ENCODE measurements at places on chromosomes 2 and 18. TPM values are rescaled to one million over a fixed set of nuclear protein-coding genes. Genes with fewer than 3 reads are reported as not detected.

DNA sequence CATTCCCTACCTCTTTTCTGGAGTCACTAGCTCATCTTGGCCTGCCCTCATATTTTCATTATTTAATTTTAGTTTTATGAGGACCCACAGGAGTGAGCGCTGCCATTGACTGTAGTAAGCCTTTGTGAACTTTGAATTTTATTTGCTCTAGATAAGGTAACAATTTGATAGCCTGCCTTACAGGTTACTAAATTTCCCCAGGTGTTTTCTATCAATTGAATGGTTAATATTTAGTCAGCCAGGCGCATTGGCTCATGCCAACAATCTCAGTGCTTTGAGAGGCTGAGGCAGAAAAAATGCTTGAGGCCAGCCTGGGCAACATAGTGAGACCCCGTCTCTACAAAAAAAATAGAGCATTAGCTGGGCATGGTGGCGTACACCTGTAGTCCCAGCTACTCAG, 50.2 kb downstream of the DAW1 start:
- DNase-seq: no peak

- DNase-seq: no peak
Measured at GRCh38 chr2:141317986-141318385, 812.8 kb downstream of the LRP1B start.

GRCh38 chr2:43885132-43885632, 46.4 kb downstream of the ABCG8 start:
- no peak for DNase-seq

GRCh38 chr2:177573120-177573519, 180.5 kb downstream of the AGPS start:
- no peak for DNase-seq

GRCh38 chr2:25480561-25480960, 138.8 kb upstream of the DNMT3A start:
- DNase-seq: no peak

DNA sequence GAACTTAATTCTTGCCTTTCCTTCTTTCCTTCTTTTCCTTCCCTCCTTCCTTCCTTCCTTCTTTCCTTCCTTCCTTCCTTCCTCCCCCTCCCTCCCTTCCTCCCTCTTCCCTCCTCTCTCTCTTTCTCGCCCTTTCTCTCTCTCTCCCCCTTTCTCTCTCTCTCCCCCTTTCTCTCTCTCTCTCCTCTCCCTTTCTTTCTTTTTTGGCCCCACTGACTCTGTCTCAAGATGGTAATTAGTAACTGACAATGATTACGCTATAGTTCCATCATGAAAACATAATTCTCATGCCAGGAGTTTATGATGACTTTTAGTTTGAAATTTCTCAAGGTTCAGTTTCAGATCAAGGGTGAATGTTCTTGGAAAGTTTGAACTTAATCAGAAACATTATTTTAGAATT, 14.8 kb upstream of the CTLA4 start:
- no peak for DNase-seq

DNA sequence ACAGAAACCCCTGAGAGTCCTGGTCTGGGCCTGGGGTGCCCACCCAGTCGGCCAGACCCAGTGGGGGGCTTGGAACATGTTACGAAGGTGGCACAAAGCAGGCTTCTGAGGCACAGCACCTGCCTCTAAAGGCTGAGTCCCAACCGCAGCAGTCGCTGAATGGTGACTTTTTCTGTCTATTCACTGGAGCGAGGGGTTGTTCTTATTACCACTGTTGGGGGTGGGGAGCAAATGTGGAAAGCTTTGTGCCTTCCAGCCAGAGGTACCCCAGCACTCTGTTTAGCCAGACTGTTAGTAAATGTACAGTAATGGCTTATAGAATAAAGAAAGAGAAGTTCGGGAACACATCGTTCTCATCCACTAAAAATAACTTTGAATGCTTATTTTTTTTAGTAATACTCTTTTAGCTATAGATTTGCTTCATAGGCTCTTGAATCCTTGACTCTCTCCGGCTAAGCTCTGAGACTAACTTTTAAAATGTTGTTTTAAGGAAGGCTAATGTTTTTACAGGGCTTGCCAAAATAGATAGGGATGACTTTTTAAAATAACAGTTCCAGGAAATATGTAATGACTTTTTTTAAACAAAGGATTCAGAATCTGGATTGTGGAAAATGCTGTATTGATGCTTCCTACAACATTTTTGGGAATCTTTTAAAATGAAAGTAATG, 23.4 kb upstream of the PTPN2 start:
- no peak for DNase-seq

CRYGD gene
- not detected for total RNA-seq

PAIP2B gene
- total RNA-seq: 12.5 TPM

NDUFS1 gene
- total RNA-seq: 109 TPM
